ENCODE measurements at places on chromosomes 3 and 15. TPM values are rescaled to one million over a fixed set of nuclear protein-coding genes. Genes with fewer than 3 reads are reported as not detected.

The SLC24A5 gene
- not detected for total RNA-seq

The OR5K2 gene
- total RNA-seq, result not detected

GRCh38 chr3:43959498-43960447, 269.0 kb downstream of the ABHD5 start:
- no peak for DNase-seq

DNA sequence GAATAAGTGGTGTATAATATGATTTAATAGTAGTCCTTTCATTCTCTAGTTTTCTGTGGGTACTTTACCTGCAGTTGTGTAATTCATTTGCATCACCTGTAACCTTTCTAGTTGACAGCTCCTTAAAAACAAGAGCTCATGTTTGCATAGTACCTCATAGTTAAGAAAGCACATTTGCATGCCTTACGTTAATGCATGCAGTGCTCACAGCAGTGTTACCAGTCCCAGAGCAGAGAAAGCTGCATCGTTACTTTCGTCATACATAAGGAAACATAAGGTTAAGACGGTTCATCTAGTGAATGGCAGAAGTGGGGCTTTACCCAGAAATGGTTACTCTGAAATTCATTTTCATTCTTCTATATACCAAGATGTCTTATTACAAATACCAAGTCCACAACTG, 111.3 kb downstream of the AKAP13 start:
- no peak for DNase-seq

The CHRFAM7A gene
- 11.9 TPM for total RNA-seq

The GP5 gene
- 0.19 TPM for total RNA-seq

DNA sequence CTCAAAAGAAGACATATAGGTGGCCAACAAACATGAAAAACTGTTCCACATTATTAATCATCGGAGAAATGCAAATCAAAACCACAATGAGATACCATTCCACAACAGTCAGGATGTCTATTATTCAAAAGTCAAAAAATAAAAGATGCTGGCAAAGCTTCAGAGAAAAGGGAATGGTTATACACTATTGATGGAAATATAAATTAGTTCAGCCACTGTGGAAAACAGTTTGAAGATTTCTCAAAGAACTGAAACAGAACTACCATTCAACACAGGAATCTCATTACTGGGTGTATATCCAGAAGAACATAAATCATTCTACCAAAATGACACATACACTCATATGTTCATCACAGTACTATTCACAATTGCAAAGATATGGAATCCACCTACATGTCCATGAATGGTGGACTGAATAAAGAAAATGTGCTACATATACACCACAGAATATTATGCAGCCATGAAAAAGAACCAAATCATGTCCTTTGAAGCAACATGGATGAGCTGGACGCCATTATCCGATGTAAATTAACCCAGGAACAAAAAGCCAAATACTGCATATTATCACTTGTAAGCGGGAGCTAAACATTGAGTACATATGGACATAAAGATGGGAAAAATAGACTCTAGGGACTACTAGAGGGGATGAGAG, 32.7 kb upstream of the DGKG start:
- no peak for DNase-seq
